Activated T-cell treated with anti-CD3 and anti-CD28 coated beads for 24 hours (primary cell): ENCODE measurements at places on chromosomes 2 and 18.

DNA sequence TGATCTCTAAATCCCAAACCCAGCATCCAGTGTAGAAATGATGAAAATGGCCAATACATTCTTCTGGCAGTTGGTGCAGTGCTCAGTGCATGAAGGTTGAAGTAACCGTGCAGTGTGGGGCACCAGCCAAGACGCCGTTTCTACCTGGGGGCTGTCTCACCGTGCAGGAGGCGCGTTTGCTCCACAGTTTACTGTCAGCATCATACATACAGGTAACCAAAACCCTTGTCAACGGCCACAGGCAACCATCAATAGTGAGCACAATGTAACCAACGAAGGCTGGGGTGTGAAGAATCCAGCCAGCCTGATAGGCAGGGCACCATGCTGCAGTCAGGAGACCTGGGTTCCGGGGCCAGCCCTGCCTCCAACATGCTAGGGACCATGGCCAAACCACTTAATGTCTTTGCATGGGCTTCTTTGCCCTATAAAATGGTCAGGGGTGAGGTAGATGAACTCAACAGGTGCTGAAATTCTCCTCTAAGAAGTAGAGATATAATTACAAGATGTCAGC lies 127.5 kb upstream of the ID2 start:
- no peak for DNase-seq

DNA sequence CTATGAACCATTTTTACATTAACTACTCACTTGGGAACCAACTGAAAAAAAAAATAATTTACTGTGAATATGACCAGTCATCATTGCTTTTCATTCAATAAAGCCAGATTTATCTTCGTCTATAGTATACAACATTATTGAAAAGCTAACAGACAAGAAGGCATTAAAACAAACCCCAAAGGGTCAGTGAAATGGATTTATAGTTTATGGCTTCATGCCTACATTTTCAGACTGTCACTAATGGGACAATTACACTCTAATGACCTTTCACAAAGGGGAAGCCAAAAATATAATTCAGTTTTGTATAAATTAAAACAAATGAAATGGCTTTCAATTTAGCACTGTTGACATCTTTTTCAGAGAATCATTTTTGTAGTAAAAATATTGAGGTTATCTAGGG lies 169.1 kb downstream of the DSEL start:
- DNase-seq, result no peak

DNA sequence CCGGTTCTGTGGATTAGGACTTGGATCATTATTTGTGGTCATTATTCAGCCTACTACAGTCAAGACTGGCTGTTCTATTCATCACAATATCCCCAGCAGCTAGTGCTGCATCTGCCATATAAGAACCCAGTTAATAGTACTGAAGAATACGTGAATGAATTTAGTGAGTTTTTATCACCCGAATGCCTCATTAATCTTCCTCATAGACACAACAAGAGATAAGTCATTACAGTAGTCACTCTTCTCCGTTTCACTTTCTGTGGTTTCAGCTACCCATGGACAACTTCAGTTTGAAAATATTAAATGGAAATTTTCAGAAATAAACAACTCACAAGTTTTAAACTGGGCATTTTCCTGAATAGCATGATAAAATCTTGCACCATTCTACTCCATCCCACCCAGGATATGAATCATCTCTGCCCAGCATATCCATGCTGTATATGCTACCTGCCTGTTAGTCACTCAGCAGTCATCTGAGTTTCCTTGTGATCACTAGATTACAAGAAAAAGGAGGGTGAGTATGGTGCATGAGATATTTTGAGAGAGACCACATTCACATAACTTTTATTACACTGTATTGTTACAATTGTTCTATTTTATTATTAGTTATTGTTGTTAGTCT lies 363.7 kb upstream of the CHAC2 start:
- DNase-seq, result no peak

- peak; percentile 5 for DNase-seq
These were observed 268.4 kb downstream of the ATAD2B start for GRCh38 chr2:23658466-23658942.

GRCh38 chr2:97713296-97714083 lies at the start of gene ZAP70:
Gene ZAP70, plus strand, starts transcription at chr2:97713576. Its CDS starts 10,461 bp downstream, at chr2:97724037.
- peak; percentile 53 for DNase-seq

- DNase-seq, result no peak
These were observed at the start of gene SH3RF3 for GRCh38 chr2:109128616-109129355. Gene SH3RF3, plus strand, starts transcription at chr2:109129205.

DNA sequence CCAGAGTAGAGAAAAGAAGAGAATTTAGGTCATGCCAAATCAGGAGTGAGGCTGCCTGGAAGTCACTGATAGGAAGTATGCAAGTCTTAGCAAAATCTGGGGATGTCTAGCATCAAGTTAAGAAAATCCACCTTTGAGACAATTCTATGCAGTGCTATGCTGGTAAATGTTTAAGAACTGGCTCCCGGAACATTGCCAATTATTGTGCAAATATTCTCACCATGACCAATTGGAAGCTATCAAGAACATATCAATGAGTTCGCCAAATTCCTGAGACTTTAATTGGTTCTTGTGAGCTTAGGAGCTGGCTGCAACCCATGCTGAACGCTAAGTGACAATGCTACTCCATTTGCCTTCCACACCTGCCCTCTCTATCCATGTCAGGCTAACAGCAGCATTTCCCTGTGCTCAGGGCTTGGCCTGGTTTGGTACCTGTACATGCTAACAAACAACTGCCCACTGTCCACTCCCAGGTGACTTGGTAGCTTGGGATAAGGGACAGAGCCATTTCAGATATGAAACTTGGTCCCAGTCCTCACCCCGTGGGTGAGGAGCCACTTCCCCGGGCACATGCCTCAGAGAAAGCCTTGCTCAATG lies 172.9 kb upstream of the KLHL29 start:
- no peak for DNase-seq

GRCh38 chr2:196696423-196697079 lies 57.0 kb downstream of the CCDC150 start:
- DNase-seq, result no peak

- DNase-seq, result no peak
These were observed at the start of gene ACOXL for GRCh38 chr2:110732422-110733413. Gene ACOXL, plus strand, starts transcription at chr2:110732573. Its CDS starts 35,817 bp downstream, at chr2:110768390.

DNA sequence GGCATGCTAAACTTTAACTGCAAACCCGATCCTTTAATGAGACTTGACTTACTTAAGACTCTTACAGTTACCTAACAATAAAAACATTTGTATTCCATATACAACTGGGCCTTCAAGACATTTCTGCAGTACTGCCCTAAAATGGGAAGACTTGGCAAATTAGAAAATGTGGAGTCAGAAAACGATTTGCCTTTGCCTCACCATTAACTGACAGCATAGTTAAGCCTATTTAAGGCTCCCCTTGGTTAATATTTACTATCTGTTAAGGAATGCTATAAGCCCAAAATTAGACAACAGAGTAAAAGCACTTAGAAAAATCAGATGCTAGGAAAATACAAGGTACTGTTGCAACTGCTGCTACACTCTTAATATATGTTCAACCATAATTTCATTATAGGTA lies 18.7 kb downstream of the TYW5 start:
- DNase-seq, result no peak

- no peak for DNase-seq
These were observed 39.5 kb downstream of the METTL8 start for GRCh38 chr2:171394164-171394740.

DNA sequence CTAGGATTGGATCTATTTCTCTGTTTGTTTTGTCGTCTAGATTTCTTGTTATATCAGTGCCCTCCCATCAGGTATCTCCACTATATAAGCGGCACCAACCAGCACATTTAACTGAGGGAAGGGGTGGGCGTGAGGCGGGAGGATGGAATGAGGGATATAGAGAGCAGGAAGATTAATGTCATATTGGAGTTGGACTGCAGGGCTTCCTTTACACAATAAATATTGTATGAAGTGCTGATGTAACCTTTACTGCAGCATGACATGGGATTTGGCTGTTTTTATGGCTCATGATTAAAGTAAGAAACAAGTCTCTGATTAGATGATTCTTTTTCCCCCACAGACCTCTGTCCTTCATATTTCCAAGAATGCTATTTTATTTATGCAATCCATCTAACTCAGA lies 54.8 kb downstream of the TMEM200C start:
- DNase-seq, result no peak

DNA sequence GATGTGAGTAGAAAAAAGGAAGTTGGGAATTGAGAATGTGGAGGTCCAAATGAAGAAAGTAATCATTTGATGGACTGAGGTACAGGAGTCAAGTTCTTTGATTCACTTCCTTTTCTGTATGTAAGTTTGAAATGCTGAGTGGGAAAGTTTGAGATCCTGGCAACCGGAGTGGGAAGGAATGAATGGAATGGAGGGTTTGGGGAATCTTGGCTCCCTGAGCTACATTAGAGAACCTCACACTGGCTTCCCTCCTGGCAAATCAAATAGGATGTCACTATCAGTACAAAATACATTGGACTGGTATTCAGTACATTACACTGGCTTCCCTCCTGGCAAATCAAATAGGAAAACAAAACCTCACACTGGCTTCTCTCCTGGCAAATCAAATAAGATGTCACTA lies 9.8 kb upstream of the RNF138 start:
- no peak for DNase-seq

GRCh38 chr2:32862269-32863055 lies 84.3 kb upstream of the LTBP1 start:
- DNase-seq, result no peak

DNA sequence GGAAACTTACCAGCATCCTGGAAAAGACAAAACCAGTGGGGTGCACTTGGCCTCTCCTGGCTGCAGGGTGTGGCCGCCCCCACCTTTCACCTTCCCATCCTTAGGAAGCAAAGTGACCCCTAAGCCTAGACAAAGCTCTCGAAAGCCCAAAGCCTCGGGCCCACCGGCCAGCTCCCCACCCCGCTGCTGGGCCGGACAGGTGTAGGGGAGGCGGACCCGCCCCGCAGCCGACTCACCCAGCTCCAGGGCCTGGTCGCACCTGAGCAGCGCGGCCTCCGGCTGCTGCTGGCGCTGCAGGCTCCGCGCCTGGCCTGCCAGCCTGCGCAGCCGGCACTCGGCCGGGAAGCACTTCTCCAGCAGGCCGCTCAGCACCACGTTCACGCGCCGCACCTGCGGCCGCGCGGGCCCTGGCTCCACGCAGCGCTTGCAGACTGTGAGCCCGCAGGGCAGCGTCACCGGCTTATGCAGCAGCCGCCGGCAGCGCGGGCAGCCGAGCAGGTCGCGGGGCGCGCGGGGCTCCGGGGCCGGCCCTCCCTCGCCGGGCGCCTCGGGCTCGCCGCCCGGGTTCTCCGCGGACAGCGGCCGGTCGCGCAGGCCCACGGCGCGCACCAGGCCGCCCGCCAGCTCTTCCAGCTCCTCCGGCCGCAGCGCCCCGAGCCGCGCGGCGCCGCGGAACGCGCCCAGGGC lies 979 bp downstream of the LONRF2 start:
- DNase-seq, result no peak

DNA sequence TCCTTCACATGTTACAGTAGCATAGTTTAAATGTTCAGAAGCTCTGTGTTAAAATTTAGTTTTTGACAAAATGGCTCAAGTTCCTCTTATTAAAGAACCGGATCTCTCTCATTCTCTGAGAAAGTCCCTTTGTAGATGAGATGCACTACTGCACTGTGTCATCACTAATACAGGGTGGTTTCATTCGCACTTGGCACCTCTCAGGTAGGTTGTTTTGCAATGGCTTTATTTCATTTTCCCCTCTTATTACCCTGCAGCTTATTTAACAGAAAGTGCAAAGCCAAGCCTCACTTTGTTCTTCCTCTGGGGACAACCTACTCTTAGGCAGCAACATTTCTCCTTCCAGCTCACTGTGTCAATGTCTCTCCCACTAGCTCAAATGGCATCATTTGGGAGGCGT lies 185.1 kb downstream of the DLGAP1 start:
- no peak for DNase-seq

GRCh38 chr2:219572237-219573001 lies at the start of gene INHA:
Gene INHA, plus strand, starts transcription at chr2:219572310. Its CDS starts 65 bp downstream, at chr2:219572375.
- DNase-seq, result no peak

GRCh38 chr18:53682796-53683195 lies 541.7 kb downstream of the MBD2 start:
- DNase-seq, result no peak

GRCh38 chr18:12038082-12038638 lies 55.5 kb upstream of the ANKRD62 start:
- DNase-seq, result peak; percentile 9

DNA sequence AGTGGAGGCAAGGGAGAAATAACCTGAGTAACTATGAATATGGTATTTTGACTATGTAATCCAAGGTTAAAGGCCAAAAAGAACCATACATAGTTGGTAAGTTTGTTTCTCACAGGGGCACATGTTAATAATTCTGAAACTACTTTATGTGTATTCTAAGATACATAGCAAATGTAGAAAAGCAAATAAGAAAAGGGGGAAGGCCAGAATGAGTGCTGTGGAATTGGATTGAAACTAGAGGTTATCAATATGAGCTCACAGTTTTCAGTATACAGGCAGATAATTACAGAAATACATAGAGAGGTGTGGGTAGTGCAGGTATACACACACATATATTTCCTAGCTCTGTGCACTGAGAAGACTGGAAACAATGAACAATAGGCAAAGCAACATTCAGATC lies 13.7 kb downstream of the INO80C start:
- DNase-seq, result no peak

GRCh38 chr2:26959331-26959730 lies 11.1 kb upstream of the MAPRE3 start:
- no peak for DNase-seq

GRCh38 chr2:157874348-157874747 lies 1.8 kb downstream of the ACVR1 start:
- no peak for DNase-seq

DNA sequence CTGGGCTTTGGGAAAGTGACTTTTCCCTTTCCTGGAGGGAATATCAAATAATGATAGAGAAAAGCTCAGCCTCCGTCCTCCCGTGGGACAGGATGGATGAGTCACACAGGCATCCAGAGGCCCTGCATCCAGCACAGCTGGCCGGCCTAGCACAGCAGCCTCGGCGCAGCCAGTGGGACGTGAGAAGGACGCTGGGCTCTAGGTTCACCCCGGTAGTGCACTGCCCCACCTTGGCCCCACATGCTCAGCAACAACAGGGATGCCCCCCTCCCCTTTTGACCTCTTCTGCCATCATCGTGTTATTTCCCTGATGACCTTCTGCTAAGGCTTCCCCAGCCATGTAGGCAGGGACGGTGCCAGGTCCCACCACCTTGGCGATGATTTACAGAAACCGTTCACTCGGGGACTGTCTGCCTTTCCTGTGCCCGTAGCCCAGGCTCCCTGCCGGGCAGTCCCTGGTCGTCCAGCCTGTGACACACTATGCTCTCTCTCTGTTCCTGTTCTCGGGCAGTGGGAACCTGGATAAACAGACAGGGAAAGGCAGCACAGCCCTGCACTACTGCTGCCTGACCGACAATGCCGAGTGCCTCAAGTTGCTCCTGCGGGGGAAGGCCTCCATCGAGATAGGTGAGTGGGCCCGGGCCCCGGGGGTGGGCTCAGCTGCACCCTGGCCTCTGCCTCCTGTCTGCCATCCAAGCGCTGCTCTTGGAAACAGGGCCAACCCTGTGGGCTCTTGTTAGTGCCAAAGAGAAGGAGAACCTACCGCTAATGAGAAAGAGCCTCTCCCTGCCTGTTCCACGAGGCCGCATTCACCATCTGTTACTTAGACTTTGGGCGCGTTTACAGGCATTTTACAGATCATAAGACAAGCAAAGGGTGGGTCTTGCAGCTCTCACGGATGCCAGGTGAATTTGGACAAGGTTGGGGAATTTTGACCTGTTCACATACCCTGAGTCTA lies 44.6 kb downstream of the ITGB1BP1 start:
- no peak for DNase-seq

GRCh38 chr2:118580107-118580506 lies 267.3 kb downstream of the EN1 start:
- no peak for DNase-seq

- no peak for DNase-seq
These were observed 55.8 kb upstream of the FAM136A start for GRCh38 chr2:70357684-70358071.
